ENCODE measurements at places on chromosomes 11 and 22.

DNA sequence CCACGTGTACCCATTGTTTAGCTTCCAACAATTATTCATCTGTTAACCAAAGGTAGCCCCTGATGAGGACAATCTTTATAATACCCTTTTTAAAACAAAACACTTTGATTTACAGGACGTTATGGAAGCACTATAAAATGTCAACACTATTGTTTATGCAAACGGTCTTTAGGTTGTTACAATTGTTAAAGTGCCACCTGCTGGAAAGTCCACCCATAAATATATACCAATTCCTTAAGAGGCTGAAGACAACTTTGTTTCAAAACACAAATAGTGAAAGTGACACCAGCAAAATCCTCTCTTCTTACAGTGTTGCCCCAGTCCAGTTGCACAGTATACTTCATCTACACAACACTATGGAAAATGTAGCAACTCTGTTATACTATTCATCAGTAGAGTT is 68.9 kb upstream of the SLN start:
- no peak for DNase-seq

DNA sequence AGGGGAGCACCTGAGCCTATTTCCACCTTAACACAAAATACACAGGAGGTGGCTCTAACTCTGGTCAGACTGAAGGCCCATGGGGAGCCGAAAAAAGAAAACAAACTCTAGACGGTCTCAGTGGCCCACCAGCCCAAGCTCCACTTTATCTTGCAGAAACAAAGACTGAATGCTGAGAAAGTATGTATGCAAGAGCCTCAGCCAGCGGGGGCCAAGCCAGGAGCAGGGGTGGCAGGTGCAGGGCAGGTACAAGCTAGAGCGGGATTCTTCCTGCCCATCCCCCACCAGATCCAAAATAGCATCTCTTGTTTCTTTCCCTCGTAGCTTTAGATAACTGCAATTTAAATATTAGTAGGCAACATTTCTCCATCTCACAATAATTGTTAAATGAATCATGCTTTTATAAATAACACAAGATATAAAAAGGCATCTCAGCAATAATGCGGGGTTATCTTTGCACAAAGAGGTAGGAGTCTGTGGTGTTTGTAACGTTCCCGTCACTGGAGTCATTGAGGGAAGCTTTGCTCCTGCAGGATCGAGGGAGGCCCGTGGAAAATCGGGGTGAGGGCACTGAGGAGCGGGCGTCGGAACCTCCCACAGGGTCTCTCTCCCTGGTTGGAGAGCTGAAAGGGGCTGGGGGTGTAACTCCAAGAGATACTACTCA is 418.0 kb downstream of the SHANK2 start:
- DNase-seq: no peak

DNA sequence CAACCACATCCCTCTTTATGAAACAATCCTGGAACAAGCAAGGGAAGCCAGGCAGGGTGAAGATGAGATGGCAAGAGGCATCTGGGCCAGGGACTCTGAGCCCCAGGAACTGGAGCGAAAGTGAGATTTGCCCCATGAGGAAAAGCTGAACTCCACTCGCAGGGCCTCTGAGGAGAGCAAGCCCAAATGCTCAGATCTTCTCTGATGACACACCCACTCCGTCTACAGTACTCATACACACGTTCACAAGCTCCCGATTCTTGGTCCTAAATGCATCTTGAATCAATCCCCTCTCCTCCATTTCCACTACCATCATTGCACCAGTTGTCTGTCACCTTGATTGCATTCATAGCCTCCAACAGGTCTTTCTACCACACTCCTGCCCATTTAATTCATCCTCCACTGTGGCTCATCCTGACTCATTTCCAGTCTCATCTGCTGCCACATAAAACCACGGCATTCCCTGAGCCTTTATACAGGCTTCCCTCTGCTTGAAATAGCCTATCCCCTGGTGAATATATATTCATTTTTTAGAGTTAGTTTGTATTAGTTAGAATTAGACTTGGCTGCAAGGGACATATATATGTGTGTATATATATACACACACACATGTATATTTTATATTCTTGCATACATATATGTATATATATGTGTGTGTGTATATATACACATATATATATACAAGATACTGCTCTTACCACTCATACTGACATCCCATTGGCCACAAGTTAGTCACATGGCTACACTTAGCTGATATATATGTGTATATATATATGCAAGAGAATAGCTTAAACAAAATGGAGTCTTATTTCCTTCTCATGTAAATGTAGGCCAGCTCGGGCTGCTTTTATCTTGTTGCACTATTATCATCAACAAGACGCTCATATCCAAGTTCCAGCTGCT is 1.4 kb upstream of the APOA5 start:
- DNase-seq: no peak

- DNase-seq: no peak
Observed at GRCh38 chr11:117722082-117722481, 74.9 kb downstream of the DSCAML1 start.

GRCh38 chr11:68149417-68149816 is 28.2 kb upstream of the CHKA start:
- no peak for DNase-seq

DNA sequence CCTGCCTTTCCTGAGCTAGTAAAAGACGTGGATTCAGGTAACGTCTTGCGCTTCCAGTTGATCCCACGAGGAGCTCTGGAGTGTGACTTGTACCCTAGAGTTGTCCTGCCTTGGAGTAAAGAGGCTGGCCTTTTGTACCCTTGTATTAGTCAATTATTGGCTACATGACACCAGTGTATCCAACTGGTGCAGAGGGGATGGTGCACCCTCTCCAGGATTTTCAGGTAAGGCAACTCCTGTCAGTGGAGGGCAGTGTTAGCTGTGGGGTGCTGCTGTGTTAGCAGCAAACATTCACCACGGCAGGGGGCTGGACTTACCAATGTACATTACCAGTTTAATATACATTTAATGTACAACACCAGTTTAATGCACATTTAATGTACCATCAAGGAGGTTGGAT is 233.5 kb downstream of the MIAT start:
- no peak for DNase-seq

DNA sequence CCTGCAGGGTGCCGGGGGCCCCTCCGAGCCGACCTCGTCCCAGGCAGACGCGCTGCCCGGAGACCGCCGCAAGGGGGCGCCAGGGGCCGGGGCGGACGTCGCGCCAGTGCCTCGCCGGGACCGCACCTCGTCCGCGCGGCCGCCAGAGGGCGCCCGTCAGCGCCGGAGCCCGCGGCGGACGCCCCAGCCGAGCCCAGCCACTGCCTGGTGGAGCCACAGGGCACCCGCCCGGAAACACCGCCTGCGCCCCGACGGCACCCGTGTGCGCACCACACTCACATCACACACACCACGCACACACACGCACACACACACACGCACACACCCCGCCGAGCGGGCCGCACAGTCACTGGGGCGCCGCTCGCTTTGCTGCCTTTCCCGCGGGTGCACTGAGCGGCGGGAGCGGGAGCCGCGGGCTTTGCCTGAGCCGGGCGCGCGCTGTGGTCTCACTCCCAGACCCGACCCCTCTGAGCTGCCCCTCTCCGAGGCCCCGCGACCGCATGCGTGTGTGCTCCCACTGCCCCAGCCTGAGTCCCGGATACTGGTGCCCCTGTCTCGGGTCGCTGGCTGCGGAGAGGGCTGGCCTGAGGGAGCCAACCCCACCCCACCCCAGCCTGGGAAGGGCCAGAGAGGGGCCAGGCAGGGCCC is 449.3 kb downstream of the OPCML start:
- DNase-seq: peak; percentile 4

DNA sequence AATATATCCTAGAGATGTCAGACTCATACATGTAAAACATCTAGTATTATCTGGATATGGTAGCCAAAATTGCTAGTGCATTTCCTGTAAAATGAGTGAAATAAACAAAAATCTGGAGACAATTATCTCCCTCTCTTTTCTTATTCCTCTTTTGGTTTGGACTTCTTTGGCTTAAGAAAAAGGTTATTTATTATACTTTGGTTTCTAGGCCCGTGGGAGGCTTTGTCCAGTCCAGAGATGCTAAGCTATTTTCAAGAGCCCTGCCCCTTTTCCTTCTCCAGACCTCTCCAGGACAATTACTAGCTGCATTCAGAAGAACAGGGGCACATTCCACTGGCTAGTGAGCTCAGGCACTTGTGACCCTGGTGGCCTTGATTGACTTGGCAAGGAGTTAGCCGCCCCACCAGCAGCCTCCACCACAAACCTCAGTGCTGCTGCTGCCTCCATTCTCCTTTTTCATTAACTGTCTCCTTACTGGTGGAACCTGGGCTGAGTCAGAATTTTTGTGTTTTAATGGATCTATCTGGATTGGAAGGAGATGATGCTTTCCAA is 747.3 kb upstream of the TENM4 start:
- no peak for DNase-seq

- peak; percentile 30 for DNase-seq
Observed at GRCh38 chr11:2930704-2931419, 1.6 kb upstream of the PHLDA2 start.

GRCh38 chr22:49861642-49862495 is 8.2 kb downstream of the ZBED4 start:
- no peak for DNase-seq

DNA sequence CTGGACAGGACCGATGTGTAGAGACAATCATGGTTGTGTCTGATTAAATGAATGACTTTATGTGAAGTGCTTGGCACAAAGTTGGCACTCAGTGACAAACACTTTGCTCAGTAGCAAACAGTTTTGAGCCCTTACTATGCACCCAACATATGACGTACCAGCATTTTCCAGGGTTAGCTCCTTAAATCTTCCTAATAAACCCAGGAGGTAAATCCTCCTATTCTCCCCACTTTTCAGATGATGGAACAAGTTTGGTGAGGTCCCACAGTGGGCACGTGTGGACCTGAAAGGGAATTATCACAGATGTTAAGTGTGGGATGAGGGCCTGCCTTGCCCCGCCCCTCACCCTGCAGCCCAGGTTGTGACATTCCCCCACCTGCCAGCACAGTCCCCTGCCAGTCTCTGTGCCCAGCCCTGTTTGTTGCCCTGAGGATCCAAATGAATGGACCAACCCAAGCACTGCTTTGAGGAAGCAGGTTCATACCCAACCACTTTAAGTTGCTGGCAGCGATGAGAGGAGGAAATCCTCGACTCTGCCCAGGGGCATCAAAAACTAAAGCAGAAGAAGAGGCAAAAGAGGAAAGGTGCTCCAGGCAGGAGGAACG is 6.6 kb upstream of the CARD10 start:
- no peak for DNase-seq

- no peak for DNase-seq
Observed at GRCh38 chr11:94224078-94224477, 80.3 kb upstream of the IZUMO1R start.

- no peak for DNase-seq
Observed at GRCh38 chr11:11876458-11876857, 34.7 kb downstream of the USP47 start.

GRCh38 chr11:69657456-69657910 is 16.5 kb downstream of the CCND1 start:
- DNase-seq: no peak

GRCh38 chr11:26231252-26231661 is 100.7 kb upstream of the ANO3 start:
- no peak for DNase-seq

GRCh38 chr11:2311353-2312133 is 9.7 kb downstream of the TSPAN32 start:
- no peak for DNase-seq

DNA sequence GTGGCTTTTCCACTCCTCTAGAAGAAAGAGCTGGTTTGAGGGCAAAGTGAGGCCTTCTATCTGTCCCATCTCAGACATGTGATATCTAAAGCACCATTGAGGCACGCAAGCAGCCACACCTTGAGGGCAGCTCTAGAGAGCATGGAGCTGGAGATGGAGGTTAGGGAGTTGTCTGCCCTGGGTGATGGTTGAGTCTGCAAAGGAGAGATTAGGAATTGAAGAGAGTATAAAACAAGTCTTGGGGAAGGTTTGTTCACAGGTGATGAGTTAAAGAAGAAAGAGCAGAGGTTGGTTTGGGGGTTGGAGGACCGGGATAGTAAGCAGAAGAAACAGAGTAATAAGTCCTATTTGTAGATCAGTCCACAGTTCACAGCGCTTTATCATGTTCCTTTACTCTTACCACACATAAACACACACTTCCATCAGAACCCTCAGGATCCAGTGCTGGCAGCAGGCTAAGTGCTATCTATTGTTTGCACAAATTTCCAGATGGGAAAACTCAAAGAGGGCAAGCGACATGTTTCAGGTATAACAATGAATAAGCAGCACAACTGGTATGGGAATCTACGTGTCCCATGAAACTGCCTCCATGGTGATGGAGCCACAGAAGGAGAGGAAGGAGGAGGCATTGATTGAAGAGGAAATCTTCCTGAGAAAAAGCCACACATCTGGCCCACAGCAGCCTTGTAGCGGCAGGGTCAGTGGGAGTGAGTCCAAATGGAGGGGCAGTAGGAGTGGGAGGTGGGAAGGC is 65.8 kb downstream of the RASSF10 start:
- no peak for DNase-seq

DNA sequence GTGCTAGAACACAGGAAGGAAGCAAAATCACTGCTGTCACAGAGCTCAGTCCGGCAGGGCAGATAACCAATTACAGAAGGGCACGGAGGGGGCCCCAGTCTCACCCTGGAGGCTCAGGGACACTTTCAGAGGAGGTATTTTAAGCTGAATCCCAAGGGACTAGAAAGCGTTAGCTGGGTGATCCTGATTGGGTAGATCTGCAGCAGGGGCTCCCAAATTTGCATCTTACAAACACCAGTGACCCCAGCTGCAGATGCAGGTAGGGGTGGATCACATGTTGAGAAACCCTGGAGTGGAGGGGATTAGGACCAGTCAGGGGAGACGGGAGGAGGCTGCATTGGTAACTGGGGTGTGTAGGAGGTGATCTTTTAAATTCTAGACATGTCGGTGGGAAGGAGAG is 91.4 kb downstream of the CSNK2A3 start:
- no peak for DNase-seq

DNA sequence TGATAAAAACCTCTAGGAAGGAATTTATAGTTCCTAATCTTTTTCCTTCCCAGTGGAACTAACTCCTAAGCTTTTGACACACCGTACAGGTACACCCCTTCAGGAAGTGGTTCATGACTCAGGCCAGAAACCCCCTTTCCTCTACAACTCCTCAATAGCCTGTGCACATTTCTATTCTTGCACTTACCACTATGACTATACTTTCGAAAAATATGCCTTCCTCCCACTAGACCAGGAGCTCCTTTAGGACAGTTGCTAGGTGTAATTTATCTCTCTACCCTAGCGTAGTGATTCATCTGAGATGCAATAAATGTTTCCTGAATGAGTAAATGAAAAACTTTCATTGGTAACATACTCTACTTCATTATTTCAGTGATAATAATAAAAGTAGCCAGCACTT is 14.5 kb downstream of the MAP6 start:
- no peak for DNase-seq

Measured in activated CD4-positive, alpha-beta T cell treated with anti-CD3 and anti-CD28 coated beads for 4 hours (primary cell).